T-helper 1 cell (primary cell): ENCODE measurements at places on chromosomes 13 and 19.

- DNase-seq = no peak
Observed at GRCh38 chr19:7864690-7865074, 9.5 kb downstream of the PRR36 start.

DNA sequence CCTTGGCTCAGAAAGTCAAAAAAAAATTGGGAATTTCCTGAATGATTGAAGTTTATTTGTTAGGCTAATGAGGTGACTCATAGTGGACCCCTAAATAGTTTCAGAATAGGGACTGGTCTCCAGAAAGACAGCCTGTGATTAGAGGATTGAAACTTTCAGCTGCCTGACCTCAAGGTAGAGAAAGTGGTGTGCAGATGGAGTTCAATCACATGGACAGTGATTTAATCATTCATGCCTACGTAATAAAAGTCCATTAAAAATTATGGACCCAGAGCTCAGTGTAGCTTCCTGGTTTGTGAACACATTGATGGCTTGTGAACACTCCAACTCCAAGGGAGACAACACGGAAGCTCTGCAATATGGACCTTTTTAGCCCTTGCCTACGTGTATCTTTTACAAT lies 533.2 kb upstream of the PCDH9 start:
- no peak for DNase-seq

DNA sequence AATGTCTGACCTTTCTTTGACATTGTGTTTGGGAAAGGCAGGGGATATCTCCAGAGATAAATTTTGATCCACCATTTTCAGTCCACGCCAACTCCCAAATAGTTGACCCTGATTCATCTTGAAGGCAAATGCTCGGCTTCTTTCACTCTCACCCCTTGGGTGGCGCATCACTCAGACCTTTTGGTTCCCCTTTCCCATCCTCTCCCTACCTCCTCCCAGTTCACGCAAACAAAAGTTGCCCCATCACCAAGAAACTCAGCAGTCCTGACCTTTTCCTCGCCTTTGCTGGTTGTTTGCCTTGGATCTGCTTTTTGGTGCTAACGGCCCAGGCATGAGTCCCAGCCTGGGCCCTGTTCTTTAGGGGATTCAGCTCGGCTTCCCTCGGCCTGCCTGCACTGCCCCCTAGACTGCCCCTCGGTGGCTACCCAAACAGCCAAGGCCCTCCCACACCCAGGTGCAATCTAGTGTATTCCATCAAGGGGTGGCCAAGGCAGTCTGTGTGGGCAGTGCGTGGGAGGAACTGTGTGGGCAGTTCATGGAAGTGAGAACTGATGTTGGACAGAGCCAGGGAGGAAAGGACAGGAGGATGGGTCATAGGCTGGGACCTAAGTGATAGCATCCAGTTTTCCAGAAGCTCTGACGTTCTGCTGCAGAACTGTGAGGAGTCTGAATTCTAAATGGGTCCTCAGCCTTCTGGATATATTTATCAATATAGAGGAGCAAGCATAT lies 255.7 kb downstream of the DLEU7 start:
- no peak for DNase-seq

- DNase-seq = no peak
Observed at GRCh38 chr13:19057588-19058340, 123.9 kb downstream of the TUBA3C start.
